Type B pancreatic cell (in vitro differentiated cells): ENCODE measurements at places on chromosomes 13 and 19. TPM values are rescaled to one million over a fixed set of nuclear protein-coding genes. Genes with fewer than 3 reads are reported as not detected.
A peak's percentile ranks its signal among the peaks of the same experiment; 100 is the strongest.

DNA sequence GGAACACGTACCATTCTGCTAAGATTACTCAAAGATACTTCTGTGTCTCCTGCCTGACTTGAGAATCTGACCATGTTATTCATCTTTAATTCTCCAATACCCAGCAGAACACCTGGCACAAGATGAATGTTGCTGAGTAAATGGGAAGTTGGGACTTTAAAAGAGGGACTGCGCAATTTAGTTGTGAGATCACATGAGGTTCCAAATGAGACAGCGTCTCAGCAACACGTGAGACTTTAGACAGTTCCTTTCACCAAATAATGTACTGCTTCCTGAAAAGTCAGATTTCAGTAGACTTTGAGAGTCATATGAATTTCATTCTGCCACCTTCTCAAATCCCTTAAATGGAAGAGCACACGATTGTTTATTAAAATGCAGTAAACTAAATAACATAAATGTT is 36.7 kb downstream of the DOCK9 start:
- no peak for DNase-seq

- no peak for DNase-seq
These were observed 63.9 kb downstream of the DLEU7 start for GRCh38 chr13:50779443-50780200.

DNA sequence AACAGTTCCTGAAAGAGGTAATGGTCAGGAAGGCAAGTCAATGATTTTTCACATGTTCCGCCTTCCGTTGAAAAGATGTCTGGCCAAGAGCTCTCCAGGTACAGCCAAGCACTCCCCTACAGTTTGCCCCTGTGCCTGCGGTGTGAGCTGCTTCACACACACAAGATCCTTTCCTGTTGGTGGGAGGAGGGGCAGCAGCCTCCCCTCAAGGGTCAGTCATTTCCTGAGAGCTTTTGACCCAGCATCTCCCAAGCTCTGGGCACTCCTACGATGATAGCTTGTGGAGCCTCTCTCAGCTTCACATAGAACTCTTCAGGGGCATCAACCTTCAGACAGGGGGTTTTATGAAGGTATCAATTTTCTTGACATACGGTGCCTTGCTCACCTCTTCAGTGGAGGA is 86.9 kb downstream of the DOCK9 start:
- DNase-seq, result no peak

GRCh38 chr19:28710278-28710677 is 502.7 kb downstream of the UQCRFS1 start:
- no peak for DNase-seq

DNA sequence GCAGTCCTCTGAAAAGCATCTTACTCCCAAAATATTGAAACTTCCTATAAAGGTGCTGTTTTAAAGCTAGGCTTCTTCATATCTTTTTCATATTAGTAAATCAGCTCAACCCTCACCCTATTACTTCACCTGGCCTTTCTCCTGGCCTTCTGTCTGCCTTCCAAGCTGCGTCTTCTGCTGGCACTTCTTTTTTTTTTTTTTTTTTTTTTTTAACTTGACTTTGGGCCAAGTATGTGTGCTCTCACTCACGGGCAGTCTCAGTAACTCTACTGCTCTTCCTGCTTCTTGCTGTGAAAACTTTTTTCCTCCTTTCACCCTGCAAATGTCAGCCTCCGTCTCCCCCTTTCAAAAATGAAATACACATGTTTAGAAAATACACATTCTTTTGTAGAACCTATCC is 41.2 kb upstream of the KCTD4 start:
- DNase-seq, result no peak

DNA sequence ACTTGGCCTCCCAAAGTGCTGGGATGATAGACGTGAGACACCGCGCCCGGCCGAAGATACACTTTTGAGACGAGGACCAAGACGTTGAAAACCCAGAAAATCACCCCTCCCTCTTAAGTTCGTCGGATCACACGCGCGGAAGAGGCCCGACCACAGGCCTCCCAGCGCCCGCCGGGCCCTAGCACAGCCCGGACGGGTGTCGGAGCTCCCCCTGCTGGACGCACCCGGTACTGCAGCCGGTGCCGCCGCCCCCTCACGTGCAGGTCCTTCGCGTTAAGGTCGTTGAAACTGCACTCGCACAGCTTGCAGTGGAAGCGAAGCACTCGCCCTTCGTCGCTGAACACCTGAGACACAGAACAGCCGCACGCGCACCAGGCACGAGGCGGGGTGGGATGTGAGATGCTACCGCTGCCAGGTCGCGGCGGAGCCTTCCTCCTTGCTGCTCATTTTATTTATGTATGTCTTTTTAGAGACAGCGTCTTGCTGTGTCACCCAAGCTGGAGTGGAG is 35.7 kb upstream of the MATK start:
- peak; percentile 83 for DNase-seq

- no peak for DNase-seq
These were observed 200.2 kb downstream of the KCNRG start for GRCh38 chr13:50215399-50215798.

- DNase-seq, result no peak
These were observed 933.7 kb upstream of the SLITRK5 start for GRCh38 chr13:86737334-86737932.

DNA sequence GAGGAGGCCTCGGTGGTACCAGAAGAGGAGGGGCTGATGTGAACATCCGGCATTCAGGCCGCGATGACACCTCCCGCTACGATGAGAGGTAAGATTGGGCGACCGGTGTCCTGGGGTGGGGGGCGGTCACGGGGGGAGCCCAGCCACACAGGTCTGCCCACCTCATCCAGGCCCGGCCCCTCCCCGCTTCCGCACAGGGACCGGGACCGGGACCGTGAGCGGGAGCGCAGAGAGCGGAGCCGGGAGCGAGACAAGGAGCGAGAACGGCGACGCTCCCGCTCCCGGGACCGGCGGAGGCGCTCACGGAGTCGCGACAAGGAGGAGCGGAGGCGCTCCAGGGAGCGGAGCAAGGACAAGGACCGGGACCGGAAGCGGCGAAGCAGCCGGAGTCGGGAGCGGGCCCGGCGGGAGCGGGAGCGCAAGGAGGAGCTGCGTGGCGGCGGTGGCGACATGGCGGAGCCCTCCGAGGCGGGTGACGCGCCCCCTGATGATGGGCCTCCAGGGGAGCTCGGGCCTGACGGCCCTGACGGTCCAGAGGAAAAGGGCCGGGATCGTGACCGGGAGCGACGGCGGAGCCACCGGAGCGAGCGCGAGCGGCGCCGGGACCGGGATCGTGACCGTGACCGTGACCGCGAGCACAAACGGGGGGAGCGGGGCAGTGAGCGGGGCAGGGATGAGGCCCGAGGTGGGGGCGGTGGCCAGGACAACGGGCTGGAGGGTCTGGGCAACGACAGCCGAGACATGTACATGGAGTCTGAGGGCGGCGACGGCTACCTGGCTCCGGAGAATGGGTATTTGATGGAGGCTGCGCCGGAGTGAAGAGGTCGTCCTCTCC is 6.3 kb upstream of the LIN7B start:
- no peak for DNase-seq

GRCh38 chr19:48378194-48378570 is 13.2 kb downstream of the KDELR1 start:
- DNase-seq, result no peak

DNA sequence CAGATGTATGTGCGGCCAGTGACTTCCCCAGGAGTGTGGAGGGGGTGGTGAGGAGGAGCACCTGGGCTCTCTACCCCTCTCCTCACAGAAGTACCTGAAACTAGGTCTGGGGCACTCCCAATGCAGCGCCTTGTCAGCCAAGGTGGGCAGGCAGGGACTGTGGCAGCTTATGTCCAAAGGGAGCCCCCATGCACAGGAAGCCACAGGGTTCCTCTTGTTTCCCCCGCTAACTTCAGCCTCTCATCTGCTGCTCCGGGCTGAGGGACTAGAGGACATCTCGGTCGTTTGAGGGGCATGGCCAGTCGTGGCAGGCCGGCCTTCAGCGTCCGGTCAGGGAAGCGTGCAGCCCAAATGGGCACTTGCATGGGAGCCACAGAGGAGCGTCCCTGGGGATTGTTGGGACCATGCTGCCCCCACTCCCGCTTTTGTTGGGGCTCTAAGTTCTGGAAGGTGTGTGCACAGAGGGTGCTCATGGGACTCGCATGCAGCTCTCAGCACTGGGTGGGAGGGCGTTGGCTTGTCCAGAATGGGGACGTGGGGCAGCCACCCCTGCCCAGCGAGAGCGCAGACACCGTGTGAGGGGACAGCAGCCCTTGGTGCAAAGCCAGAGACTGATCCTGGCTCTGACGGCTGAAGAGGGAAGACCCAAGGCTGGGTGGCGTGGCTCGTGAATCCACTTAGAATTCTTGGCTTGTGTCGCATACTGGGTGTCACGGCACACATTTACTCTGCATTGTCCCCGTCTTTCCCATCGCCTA is 16.6 kb upstream of the NPAS1 start:
- DNase-seq, result no peak

DNA sequence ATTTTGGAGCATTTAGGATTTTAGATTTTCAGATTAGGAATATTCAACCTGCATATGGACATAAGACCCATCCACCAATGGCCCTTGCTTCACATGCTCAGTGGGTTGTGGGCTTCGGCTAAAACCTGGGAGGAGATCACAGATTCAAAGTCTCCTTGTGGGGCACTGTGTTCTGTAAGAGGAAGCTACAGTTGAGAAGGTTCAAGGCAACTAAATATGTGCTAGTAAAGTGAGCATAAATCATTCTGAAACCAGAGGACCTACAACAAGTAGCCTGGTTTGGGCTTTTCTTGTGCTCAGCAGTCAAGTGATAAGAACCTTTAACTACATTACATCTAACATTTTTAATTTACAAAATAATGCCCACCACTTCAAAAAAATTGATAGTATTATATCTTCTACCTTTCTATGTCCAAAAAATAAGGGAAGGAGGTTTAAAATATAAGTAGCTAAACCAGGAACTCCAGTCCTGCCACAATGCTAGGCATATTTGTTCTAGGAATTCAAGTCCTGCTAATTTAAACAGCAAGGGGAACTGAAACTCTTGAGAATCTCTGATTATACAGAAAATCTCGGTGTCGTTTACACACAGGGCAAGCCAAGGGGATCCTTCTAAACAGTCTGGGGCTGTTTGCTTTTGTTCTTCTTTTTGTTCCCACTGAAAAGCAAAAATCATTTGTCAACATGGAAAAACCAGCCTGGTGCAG is 36.6 kb downstream of the FOXO1 start:
- DNase-seq, result no peak

- peak; percentile 99 for DNase-seq
These were observed at the start of gene RFX2 for GRCh38 chr19:6110360-6110977. Gene RFX2 (minus strand): TSS chr19:6110500. CDS start chr19:6047496, 63,004 bp downstream.

GRCh38 chr13:41312176-41312500 is 1.1 kb downstream of the NAA16 start:
- no peak for DNase-seq

EFNA2 gene
- 5.1 and 17.6 TPM in 2 replicates for total RNA-seq

WASF3 gene
- 15.2 and 40.2 TPM in 2 replicates for total RNA-seq

ZNF528 gene
- 21.8 and 31.0 TPM in 2 replicates for total RNA-seq

TUBA3C gene
- total RNA-seq, result not detected in 2 replicates

FUT6 gene
- total RNA-seq, result 0.87 and 1.4 TPM in 2 replicates

SLC6A16 gene
- 0.31 and 3.5 TPM in 2 replicates for total RNA-seq

ZNF613 gene
- total RNA-seq, result 8.9 and 9.3 TPM in 2 replicates

MED16 gene
- 59.6 and 74.2 TPM in 2 replicates for total RNA-seq
